ENCODE measurements at places on chromosomes 6 and 20.

DNA sequence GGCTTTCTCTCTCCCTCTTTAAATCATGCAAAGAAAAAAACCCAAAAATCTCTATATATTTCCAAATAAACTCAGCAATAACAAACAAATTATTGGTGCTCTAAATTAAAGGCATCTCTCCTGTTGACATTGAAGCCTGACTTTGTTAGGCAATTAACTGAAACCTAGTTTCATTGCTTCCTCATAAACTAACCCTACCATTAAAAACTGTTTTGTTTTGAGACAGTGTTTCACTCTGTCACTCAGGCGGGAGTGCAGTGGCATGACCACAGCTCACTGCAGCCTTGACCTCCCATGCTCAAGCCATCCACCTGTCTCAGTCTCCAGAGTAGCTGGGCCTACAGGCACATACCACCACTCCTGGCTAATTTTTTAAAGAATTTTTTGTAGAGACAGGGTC lies 34.9 kb downstream of the PIGU start:
- DNase-seq: no peak

DNA sequence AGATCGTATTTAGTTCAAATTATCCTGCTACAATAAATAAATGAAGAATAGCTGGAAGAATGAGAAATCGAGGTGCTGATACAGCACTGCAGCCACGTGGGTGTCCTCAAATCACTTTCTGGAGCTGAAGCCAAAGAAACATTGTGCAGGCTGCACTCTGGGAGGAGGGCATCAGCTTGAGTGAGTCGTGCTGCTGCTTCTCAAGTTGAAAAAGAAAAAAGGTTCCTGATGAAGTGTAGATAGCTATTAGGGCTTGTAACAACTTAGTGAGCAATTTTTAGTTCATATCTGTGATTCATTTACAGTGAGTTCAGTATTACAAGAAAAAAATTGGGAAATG lies 40.5 kb downstream of the DSE start:
- DNase-seq: no peak

DNA sequence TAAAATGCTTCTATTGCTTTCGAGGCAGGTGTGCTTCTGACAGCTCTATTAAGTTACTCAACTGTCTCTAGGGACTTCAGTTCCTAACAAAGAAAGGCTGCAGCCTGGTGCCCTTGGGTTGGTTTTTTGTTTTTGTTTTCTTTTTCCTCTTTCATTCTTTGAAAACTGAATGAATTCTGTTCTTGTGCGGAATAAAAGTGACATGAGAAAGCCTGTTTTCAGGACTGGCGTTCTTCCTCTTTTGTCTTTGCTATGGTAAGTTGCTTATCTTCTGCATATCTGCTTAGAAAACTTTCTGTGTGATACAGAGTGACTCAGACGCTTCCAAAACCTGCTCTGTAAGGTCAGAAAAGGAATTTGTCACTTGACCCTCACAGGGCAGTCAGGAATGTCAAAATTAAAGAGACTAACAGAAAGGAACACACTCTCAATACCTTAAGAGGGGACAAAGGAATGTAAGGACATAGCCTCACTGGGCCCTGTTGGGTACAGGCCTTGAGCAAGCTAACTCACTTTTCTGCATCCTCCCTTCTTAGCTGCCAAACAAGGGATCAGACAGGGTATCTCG lies 56.2 kb upstream of the NHSL1 start:
- DNase-seq: no peak

- no peak for DNase-seq
These were observed 3.7 kb downstream of the MRPS18A start for GRCh38 chr6:43683708-43684455.

GRCh38 chr6:105626295-105627158 lies 223.6 kb upstream of the PREP start:
- no peak for DNase-seq

GRCh38 chr6:34005901-34006531 lies 139.9 kb downstream of the GRM4 start:
- no peak for DNase-seq

- DNase-seq: no peak
These were observed 616 bp downstream of the CHMP4B start for GRCh38 chr20:33811776-33812151.

DNA sequence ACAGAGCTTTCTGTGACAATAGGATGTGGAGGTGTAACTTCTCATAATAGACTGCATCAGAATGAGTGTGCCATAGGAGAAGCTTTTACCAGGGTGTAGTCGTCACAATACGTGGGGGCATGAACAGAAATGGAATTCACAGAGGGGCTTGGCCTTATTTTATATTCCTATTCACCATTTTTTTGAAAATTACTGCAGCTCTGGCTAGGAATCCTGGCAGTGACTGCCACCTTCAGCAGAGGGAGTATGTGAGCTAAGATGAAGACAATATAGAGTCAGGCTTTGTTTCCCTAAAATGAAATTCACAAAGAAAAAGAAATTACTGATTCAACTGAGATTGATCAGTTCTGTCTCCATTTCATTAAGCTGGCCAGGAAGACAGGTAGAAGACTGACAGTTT lies 13.9 kb downstream of the TOMM6 start:
- DNase-seq: no peak

DNA sequence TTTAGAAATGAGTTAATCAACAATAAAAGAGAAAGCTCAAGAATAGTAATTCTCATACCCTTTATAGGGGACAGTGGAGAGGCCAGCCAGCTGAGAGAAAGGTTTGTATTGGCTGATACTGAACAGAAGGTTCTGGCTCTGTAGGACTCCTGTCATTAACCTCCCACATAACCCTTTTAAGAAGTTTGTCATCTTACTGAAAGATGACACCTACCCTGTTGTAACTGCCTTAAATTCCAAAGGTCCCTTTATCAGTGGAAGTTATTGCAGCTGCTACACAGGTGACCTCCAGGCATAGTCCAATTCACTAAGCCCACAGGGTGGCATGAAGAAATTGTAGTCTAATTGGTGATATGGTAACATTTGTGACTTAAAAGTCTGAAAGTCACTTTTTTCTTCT lies 790.1 kb downstream of the TENT5A start:
- no peak for DNase-seq

DNA sequence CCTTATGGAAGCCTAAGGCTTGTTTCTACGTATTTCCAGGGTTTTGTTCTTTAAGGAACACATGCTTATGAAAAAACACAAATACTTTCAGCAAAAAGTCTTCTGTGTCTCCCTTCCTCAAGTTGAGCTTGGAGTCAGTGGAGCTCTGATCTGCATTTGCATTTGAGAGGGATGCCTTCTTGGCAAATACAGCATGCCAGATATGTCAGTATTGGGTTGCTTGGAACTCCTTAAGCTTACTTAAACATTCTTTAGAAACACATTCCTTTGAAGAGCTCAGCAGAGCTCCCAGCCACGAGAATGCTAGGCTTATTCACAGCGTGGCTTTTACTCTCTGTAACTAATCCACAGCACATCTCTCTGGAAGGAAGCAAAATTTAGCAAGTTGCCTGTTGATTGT lies 68.3 kb downstream of the ANKRD6 start:
- DNase-seq: no peak

- no peak for DNase-seq
These were observed 4.3 kb downstream of the KIF3B start for GRCh38 chr20:32281711-32282110.

- no peak for DNase-seq
These were observed 597.9 kb downstream of the COL12A1 start for GRCh38 chr6:74607934-74608333.

- no peak for DNase-seq
These were observed 15.0 kb upstream of the ZNF76 start for GRCh38 chr6:35244551-35244950.

DNA sequence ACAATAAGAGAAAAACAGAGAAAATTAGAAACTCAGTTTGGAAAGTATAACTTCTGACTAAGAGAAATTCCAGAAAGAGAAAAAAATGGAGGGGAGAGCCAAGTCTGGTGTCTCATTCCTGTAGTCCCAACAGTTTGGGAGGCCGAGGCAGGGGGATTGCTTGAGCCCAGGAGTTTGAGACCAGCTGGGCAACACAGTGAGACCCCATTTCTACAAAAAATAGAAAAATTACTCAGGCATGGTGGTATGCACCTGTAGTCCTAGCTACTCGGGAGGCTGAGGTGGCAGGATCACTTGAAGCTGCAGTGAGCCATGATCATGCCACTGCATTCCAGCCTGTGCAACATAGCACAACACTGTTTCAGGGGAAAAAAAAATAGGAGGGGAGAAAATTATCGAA lies 3.1 kb upstream of the KIF3B start:
- no peak for DNase-seq

GRCh38 chr20:47468290-47469050 lies 33.2 kb upstream of the NCOA3 start:
- DNase-seq: no peak

DNA sequence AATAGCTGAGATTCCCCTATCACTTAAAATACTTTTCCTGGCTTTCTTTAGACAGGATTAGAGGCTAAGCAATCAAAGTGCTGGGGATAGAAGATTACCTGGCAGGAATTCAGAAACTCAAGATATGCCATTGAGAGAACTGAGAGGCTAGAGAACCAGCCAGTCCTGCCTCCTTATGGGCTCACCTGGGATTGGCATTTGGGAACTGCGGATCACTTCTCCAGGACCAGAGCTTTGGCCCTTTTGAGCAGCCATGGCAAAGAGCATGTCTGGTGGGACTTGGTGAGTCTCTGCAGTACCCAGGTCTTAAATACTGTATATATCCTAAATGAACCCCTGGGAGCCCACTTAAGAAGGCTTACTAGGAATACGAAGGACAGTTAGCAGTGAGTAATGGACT lies 399.1 kb downstream of the BTBD3 start:
- DNase-seq: no peak

- no peak for DNase-seq
These were observed 319.6 kb upstream of the QKI start for GRCh38 chr6:163094881-163095280.

DNA sequence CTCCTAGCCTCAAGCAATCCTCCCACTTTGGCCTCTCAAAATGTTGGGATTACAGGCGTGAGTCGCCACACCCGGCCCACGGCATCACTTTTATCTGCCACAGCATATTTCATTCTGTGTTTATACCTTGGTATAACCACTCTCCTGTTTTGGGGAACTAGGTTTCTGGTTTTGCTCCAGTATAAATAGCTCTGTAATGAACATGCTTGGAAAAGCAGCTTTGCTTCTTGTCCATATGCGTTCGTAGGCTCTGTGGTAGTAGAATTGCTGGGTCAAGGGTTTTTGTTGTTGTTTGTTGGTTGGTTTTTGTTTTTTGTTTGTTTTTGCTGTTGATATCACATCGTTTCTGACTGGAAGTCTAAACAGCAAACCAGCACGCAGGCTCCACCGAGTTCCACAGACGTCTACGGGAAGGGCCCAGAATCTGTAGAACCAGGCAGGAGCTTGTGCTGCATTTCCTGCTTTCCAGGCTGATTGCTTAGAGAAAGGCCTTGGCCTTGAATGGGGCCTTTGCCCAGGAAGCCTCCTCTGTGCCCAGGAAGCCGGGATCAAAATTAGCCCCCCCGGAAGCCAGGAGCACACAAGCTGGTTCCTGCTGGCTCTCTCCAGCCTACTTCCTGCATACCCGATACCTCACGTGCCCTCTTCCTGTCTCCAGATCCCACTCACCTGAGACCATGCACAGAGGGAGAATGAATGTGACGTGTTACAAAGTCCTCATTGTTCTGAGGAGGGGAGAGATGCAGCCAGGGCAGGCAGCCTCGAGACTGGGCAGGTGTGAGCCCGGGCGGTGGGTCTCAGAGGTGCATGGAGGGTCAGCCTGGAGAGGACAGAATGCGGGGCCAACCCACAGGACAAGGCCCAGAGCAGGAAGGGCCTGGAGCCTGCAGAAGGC lies 34.7 kb downstream of the AAR2 start:
- DNase-seq: no peak

GRCh38 chr6:141163107-141163506 lies 969.6 kb upstream of the GJE1 start:
- no peak for DNase-seq

- DNase-seq: no peak
These were observed 225.5 kb upstream of the MARCKS start for GRCh38 chr6:113631666-113632065.

DNA sequence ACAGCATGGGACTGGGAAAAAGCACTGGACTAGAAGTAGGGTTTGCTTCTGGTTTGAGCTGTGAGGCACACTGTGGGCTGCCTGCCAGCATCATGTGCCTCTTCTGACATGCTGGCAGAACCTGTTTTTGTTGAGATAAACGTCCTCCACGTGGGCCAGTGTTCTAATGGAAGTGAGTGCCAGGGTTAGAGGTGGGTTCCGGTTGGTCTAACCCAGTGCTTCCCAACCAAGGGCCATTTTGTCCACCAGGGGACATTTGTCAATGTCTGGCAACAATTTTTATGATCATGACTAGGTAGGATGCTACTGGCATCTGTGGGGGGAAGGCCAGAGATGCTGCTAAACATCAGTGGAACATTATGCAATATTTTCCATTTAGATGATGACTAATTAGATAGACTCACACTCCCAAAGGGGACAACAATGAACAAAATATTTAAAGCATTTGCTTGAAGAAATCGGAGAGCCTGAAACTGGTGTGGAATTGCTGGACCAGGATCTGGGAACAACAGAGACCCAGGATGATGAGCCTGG lies 7.8 kb upstream of the APMAP start:
- peak; percentile 54 for DNase-seq

GRCh38 chr6:12598919-12599318 lies 117.6 kb upstream of the PHACTR1 start:
- DNase-seq: no peak

- DNase-seq: no peak
These were observed 127.2 kb downstream of the F13A1 start for GRCh38 chr6:6193221-6193745.

- DNase-seq: no peak
These were observed 56.1 kb upstream of the CCN6 start for GRCh38 chr6:111997853-111998208.

DNA sequence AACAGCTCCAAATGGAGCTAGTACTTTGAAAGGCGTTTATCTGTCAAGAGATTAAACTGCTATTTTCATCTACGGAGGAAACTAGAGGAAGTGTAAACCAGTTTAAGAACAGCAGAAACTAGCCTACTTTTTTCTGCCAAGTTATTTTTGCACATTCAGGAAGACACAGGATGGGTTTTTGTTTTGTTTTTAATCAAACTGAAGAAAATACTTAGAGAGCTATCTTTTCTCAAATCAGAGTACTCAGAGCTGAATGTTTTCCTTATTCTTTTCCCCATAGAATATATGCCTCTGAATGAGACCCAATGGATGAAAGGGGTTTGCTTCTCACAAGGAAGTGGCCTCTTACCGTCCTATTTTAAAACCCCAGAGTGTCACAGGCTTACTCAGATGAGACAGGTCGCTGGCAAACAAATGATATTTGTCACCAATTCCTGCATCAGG lies 538.5 kb downstream of the CD83 start:
- DNase-seq: no peak

- DNase-seq: no peak
These were observed 76.0 kb downstream of the UNC5CL start for GRCh38 chr6:40963019-40963418.

- no peak for DNase-seq
These were observed 66.8 kb upstream of the ANKEF1 start for GRCh38 chr20:9968015-9968414.
